ENCODE measurements at places on chromosomes 3 and 15.

GRCh38 chr15:75043509-75044257, 20.3 kb downstream of the PPCDC start:
- peak; percentile 98 for DNase-seq

GRCh38 chr3:52801839-52802238, 7.2 kb downstream of the ITIH3 start:
- no peak for DNase-seq

GRCh38 chr15:38391191-38391590, 62.7 kb upstream of the FAM98B start:
- DNase-seq = no peak

GRCh38 chr3:170344971-170345370, 12.5 kb upstream of the SKIL start:
- DNase-seq = no peak

DNA sequence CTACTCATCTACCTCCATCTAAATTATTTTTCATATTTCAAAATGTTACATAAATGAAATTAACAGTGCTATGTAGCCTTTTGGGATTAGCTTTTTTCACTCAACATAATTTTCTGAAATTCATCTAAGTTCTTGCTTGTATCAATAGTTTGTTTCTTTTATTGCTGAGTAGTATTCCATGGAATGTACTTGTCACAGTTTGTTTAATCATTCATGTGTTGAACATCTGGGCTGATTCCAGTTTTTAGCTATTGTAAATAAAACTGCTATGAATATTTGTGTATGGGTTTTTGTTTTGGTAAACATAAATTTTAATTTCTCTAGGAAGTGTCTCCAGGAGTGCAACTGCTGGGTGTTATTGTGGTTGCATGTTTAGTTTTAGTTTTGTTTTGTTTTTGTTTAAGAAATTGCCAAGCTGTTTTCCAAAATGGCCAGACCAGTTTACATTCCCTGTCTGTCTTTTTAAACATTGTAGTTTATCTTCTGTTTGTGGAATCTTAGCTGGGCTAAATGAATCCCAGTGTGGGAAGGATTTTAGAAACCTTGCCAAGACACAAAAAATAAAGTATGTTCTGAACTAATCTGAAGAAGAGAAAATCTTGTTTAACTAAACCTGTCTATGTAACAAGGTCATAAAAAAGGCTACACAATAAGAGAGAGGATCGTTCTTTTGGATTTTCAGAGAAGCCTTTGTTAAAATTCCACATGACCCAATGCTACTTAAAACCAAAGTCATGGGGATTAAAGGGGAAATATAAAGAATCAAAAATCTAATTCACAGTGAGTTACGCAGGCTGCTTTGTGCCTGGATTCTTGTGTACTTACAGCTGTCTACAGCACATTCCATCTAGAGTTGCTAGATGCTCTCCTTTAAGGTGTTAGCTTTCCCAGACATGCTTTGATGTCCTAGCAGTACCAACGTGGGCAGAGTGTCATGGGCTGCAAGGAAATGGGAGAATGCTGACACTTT, 129.2 kb upstream of the SUCLG2 start:
- DNase-seq = no peak

DNA sequence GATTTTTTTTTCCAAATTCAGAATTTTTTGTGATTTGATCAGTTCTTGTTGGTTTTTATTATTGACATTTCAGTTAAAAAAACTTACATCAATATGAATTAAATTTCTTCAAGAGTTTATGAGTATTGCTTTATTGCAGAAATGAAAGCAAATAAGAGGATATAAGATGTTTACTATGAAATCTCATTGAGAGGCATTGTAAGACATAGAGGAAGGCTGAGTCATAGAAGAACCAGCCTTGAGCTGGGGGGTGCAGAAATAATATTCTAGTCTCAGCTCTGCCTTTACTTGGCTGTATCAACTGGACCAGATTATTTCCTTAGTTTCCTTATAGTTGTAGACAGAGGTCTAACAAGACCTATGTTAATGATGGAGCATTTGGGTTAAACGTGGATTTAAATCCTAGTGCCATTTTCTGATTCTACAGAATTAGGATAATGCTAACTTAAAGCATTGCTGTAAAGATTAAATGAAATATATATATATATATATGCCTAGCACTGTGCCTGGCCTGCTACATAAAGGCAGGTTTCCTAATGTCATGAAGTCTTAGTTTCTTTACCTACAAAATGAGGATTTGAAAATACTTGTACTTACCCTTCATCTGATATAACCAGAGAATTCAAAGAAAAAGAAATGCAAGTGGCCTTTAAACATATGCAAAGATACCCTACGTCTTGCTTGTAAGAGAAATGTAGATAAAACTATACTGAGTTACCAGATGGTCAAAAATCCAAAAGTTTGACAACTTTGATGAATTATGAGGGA, 7.3 kb downstream of the FAM98B start:
- no peak for DNase-seq

GRCh38 chr3:128456776-128457715, 9.6 kb downstream of the DNAJB8 start:
- DNase-seq = no peak

- DNase-seq = no peak
Measured at GRCh38 chr3:128052595-128053351, 536 bp downstream of the SEC61A1 start.

GRCh38 chr3:106825962-106826605, 551.2 kb upstream of the CCDC54 start:
- DNase-seq = peak; percentile 67

DNA sequence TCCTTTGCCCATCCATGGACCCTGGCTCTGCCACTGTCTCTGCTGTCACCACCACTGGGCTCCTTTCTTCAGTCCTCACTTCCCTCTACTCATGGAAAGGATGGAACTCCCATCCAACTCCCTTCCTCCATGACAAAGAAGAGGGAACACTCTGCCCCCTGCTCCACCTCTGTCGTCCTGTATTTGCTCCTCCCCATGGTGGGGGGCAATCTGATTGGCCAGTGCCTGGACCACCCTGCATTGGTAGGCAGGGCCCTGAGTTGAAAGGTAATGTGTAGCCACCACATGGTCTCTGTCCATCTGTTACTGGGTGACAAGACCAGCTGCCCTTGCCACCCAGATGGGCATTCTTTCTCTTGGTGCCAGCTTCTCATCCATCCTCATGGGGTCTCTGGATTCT, 20.7 kb upstream of the HEG1 start:
- no peak for DNase-seq

GRCh38 chr3:185815391-185816282, 9.2 kb downstream of the IGF2BP2 start:
- no peak for DNase-seq

GRCh38 chr3:146189519-146190173, 28.7 kb upstream of the PLOD2 start:
- DNase-seq = no peak
